ENCODE measurements at places on chromosomes 3 and 15.

GRCh38 chr3:116020495-116020894 lies 397.2 kb downstream of the GAP43 start:
- no peak for DNase-seq

DNA sequence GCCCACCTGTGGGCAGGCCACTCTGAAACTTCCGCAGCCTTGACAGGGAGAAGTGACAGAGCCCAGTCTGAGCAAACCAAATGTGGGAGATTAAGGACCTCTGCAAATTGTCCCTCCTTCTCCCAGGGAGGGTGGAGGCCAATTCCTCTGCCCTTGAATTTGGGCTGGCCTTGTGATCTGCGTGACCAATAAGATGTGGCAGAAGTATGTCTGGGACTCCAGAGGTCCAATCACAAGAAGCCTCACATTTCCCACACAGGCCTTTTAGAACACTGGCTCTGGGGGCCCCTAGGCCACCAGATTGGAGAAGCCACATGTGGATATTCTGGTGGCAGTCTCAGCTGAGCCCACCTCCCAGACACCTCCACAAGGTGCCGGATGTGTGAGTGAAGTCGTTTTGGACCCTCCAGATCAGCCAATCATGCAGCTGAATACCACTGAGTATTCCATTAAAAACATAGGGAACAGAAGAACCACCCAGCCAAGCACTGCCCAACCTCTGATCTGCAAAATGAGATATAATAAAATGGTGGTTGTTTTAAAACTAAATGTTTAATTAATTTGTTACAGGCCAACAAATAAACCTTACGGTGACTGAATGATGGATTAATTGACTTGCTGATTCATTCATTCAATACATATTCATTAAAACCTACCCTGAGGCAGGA lies 150.3 kb downstream of the NUP210 start:
- DNase-seq, result no peak

DNA sequence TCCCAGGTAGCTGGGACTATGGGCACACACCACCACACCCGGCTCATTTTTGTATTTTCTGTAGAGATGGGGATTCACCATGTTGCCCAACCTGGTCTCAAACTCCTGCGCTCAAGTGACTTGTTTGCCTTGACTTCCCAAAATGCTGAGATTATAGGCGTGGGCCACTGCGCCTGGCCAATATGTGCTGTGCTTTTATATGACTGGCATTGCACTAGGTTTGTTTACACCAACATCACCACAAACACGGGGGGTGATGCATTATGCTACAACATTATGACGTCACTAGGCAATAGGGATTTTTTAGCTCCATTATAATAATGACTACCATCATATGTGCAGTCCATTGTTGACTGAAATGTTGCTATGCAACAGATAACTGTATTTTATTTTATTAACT lies 6.9 kb downstream of the APH1B start:
- DNase-seq, result no peak

DNA sequence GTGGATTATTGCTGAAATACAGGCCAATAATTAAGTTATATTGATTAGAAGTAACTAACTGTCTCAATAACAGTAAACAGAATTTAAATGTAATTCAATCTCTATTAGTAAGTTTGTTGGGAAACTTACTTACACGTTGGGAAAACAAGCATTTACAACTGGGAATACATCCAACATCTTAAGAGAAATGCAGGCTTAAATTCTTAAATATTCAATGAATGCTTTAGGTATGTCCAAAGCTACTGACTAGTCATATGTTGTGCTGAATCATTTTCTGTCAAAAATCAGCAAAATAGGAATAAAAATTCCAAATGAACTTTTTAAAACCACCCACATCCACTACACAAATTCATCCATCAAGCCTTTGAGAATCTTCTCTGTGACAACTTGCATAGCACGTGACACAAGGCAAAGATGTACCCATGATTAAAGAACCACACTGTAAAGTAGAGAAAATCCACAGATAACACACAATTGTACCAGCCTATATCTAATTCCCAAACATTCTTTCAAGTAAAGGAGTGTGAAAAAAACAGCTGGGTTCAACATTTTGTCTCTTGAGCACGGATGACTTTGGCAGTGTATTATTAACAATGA lies 60.0 kb downstream of the NMNAT3 start:
- DNase-seq, result no peak

DNA sequence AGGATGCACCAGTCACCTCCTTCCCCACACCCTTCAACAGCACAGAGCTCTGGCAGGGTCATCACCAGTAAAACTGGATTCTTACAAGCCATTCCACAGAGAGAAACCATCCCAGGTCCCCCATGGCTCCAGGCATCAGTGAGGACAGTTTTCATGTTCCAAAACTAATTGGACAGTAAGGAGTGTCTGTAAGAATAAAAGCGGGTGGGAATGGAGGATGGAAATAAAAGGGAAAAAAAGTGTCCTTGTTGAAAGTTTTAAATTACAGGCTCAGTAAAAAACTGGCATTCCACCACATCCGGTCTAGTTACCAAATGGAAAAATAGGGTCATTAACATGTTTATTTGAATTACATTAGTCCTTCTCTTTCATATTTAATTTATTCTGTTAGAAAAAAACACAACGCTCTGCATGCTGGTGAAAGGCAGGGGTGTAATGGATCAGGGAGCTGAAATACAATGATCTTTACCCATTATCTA lies 117.4 kb downstream of the TIGIT start:
- no peak for DNase-seq

All from stimulated activated CD8-positive, alpha-beta memory T cell treated with anti-CD3 and anti-CD28 coated beads, Interleukin-2, amount 100 ng/mL, for 1 hour (primary cell).